ENCODE measurements at places on chromosomes 16 and 17.

DNA sequence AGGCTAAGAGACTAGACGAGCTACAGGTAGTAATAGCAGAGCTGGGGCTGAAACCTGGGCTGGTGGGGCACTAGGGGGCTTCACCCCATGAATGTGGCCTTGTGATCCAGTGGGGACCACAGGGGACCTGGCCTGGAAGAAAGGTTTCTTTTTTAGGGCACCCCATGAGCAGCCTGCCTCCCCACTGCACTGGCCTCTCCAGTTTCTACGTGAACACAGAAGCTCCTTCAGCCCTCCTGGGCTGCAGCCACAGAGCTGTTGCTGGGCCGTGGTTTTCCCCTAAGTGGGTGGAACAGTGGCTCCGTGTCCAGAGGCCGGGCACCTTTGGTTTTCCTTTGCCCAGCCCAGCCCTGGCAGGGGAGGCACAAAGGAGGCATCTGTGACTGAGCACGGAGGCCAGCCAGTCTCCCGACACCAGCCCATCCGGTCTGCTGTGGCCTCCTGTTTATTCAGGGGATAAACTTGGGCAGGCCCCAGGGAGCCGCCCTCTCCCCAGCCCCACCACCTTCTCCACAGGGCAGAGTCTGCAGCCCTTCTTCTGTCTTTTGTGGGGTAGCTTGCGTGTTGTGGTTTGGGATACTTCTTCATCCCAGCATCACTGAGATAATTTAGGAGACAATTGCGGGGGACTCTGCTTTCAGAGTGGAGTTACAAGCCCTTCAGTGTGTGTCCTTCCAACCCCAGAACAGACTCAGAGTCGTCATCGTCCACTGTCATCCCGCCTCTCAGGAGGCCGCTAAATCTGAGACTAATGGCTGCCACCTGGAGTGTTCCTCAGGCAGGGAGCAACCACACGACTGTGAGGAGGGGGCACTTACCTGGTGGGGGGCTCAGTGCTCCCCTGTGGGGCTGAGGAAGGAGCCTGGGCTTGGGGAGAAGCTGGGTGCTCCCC, 85.3 kb downstream of the RAB11FIP4 start:
- DNase-seq, result no peak

DNA sequence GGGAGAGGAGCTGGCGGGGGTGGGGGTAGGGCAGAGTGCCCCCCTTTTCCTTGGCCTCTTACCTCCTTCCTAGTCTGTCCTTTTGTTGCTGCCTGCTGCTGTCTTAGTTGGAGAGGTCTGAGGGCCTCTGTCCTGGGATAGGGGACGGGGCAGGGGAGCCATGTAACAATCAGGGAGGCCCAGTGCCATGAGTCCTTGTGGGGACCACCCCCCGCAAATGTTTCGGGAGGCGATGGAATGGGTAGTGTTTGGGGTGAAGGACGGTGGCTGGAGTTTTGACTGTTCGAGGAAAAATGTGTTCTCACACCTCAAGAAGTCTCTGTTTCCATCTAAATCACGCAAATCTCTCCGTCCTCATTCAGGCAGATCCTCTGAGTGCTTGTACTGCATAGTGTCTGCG, 99.0 kb downstream of the OR1D5 start:
- no peak for DNase-seq

DNA sequence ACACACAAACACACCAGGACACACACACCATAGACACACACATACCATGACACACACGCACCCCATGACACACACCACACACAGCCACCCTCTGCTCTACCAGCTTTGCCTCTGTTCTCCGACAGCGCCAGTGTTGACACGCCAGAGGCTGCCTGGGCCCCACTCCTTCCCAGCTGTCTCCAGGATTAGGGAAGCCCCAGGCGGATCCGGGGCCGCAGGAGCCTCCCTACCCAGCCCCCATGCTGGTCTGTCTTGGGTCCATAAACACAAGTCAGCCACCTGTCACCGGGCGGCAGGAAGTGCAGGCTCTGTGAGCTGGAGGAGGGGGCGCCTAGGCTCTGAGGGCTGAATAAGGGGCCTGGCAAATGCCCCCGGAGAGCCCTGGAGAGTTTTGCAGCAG, 10.5 kb downstream of the TBC1D16 start:
- DNase-seq, result no peak

DNA sequence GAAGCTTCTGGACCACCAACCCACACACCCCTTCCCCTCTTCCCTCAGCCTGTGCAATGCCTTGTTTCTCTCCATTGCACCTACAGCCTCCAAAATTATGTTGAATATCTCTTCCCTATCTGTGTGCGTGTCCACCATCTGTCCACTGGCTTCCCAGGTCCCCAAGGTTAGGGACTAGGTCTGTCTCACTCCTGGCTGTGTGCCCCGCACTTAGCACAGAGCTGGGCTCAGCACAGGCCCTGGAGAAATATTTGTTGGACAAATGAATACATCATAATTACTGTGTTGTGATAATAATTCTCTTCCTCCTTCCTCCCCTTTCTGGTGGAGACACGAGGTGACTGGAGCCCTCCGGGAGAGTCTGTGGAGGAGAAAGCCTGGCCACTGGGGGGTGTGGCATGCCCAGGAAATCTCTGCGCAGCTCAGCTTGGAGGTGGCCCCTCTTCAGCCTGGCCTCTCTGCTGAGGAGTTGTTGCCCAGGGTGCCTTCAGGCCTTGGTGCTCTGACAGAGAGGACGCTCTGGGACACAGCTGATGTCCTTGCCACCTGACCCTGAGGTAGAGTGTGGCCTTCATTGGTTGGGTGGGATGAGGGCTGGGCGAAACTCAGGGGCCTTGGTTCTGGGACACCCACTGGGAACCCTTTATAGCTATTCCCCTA, 3.3 kb upstream of the BRD7 start:
- no peak for DNase-seq

DNA sequence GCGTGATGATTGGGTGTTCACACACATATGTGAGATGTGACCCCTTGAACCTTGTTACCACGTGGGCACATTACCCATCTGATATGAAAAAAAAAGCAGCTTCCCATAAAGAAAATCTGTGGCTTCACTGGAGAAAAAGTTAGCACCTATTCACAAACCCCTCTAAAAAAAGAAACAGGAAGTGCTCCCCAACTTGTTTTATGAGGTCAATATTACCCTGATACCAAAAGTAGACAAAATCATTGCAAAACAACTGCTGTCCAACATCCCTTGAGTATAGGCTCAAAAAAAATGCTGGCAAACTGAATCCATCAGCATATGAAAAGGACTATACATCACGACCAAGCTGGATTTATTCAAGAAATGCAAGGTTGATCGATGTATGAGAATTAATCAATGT, 99.7 kb upstream of the RBL2 start:
- DNase-seq, result no peak

GRCh38 chr17:64634218-64634617, 27.9 kb downstream of the SMURF2 start:
- no peak for DNase-seq

DNA sequence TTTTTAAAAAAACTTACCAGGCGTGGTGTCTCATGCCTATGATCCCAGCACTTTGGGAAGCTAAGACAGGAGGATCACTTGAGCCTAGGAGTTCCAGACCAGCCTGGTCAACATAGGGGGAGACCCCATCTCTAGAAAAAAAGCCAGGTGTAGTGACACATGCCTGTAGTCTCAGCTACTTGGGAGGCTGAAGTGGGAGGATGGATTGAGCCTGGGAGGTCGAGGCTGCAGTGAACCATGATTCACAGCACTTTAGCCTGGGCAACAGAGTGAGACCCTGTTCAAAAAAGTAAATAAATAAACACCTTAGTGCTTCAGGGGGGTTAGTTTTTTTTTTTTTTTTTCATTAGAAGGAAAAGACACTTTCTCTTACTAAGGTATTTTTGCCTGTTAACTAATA, 58.9 kb upstream of the LRRC37A3 start:
- no peak for DNase-seq

- no peak for DNase-seq
Observed at GRCh38 chr17:61926826-61927207, 965 bp downstream of the INTS2 start.

- no peak for DNase-seq
Observed at GRCh38 chr16:47725188-47725695, 264.1 kb downstream of the PHKB start.

- DNase-seq, result peak; percentile 22
Observed at GRCh38 chr16:74601126-74601871, 5.6 kb downstream of the GLG1 start.

- DNase-seq, result peak; percentile 46
Observed at GRCh38 chr17:40547079-40547784, 18.0 kb downstream of the CCR7 start.

GRCh38 chr17:1506649-1507267, 9.7 kb downstream of the INPP5K start:
- no peak for DNase-seq

GRCh38 chr16:9177861-9178260, 86.4 kb downstream of the HAPSTR1 start:
- DNase-seq, result no peak

GRCh38 chr17:17493249-17493985, 2.8 kb downstream of the RASD1 start:
- no peak for DNase-seq

DNA sequence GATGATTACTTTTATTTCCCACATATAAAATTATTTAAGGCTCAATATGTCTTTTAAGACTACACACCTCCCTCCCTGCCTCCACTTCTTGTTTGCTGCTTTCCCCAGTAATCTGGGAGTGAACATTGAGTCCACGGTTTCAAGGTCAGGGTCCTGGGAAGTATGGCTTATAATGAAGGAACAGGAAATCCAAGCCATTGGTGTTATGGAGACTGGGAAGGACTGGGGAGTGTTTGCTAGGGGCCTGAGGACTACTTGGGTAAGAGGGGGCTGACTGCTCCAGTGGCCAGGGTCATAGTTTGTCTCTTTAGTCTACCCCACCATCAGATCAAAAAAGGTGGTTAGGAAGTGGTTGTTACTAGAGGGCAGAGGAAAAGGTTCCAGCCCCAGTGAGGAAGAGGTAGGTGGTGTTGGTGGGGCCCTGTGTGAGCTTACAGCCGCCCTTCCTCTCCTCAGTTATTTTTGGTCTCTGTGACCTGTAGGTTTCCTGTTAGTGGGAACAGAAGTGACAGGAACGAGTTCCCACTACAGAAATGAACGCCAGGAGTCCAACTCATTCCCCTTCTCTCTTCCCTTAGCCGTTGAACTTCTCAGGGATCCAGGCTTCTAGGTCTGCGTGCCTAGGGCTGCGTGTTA, 742 bp upstream of the SLC16A13 start:
- DNase-seq, result no peak

- no peak for DNase-seq
Observed at GRCh38 chr17:36527621-36528250, 6.9 kb downstream of the MYO19 start.

DNA sequence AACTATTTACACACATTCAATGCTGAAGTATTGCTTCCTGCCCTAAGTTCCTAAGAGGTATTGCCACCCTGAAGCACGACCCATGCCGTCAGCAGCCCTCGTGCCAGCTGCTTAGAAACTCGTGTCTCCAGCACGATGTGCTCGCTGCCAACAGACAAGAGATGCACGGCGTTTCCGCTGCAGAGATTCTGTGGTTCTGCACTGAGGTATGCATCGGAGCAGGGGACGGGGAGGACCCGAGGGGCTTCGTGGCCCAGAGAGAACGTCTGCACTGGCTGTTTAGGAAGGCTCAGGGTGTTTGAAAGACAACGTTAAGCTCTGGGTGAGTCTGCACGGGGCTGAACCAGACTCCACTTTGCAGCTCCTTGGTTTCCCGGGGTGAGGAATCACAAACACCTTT, 82.7 kb upstream of the CREBBP start:
- no peak for DNase-seq

- DNase-seq, result no peak
Observed at GRCh38 chr16:86575754-86576557, 2.4 kb upstream of the FOXL1 start.

- DNase-seq, result no peak
Observed at GRCh38 chr17:62578757-62579487, 48.5 kb upstream of the MRC2 start.

DNA sequence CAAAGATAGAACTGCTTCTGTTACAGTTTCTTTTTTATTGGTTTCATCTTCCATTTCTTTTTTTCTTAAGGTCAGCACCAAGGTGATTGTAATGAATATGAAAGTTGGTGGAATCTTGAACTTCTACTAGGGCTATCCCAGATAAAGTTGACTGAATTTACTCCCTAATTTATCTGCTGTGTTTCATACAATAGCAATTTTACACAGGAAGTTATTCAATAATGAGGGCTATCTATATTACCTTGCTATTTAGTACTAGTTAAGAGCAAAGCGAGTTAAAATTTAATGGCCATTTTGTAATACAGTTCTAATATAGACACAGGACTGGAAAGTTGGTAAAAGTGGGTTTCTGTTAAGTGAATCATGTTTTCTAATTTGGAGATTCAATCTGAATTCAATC, 24.1 kb downstream of the USP10 start:
- DNase-seq, result no peak

- DNase-seq, result no peak
Observed at GRCh38 chr16:88456356-88457292, 3.5 kb downstream of the ZFPM1 start.

- DNase-seq, result no peak
Observed at GRCh38 chr17:80096561-80097021, 4.8 kb upstream of the GAA start.

GRCh38 chr16:2595393-2596205, 57.8 kb downstream of the PDPK1 start:
- no peak for DNase-seq

GRCh38 chr16:65071433-65072311, 50.2 kb downstream of the CDH11 start:
- no peak for DNase-seq

DNA sequence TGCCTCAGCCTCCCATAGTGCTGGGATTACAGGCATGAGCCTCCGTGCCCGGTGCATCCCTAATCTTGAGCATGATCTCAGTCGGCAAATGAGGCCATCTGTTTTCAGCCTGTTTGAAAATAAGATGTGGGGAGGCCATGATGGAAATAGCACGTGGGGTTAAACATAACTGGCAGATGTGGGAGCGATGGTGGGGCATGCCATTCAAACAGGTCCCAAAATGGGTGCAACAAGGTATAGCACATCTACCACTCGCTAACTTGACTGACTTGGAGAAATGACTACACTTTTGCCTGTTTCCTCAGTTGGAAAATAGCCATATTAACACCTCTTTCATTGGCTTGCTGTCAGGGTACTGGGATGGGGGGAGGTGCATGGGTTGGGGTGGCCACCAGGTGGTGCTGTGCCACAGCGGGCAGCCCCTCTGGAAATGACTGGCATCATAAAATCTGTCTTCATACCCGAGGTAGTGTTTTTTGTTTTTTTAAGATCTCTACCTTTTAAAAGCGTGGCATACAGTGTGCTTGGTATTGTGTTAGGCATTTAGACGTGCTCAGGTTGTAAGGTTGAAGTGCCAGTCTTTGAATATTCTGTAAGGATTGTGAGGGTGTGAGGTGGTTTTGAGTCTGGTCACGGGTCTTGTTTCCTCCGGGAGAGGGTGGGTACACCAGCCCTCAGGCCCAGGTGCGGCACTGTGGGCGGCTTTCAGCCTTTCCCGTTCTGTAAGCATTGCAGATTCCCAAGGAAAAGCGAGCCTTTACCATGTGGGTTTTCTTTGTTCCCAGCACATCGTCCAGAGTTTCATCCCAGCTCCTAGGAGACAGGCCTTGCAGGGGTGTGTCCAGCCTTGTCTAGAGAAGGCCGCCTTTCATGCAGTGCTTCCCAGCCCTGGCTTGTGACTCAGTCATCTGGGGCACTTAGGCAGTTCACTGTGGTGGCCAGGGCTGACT, 2.9 kb upstream of the TTYH2 start:
- peak; percentile 57 for DNase-seq

Data from stimulated activated CD8-positive, alpha-beta memory T cell treated with anti-CD3 and anti-CD28 coated beads, Interleukin-7, amount 100 ng/mL, for 1 hour (primary cell).